ENCODE measurements at places on chromosomes 12 and 14.
A peak's percentile ranks its signal among the peaks of the same experiment; 100 is the strongest.

DNA sequence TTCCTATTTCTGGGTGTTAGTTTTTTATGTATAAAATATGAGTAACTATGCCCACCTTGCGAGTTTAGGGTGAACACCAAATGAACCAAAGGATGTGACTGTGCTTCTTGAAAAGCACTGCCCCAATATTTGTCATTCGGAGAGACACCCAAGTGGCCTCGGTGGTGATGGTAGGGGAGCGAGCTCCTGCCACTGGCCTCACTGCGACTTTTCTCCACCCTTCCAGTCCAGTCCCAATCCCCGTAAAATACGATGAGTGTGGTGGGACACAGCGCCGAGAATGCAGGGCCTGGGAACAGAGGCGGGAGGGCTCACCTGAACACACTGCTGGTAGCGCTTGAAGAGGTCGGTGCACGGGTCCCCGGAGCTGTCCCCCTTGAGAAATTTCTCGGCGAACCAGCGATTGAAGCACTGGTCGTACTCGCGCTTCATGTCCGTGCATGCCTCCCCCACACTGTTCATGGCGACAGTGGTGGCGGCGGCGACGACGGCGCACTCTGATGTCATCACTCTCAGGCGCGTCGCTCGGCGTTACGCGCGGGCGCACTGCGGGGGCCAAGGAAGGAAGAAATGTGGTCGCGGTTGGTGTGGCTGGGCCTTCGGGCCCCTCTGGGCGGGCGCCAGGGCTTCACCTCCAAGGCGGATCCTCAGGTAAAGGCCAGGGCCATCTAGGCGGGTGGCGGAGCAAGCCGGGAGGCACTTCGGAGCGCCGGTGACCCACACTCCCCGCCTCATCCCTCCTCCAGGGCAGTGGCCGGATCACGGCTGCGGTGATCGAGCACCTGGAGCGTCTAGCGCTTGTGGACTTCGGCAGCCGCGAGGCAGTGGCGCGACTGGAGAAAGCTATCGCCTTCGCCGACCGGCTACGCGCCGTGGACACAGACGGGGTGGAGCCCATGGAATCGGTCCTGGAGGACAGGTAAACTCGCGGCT lies at the start of the genes GATC and TRIAP1:
Gene GATC (plus strand): TSS at position 534 of the 933 bp plus-strand sequence. CDS start 37 bp downstream, at position 571.
Gene TRIAP1 (minus strand): TSS at position 474 of the 933 bp plus-strand sequence. CDS start 12 bp downstream, at position 462.
- peak; percentile 52 for DNase-seq

DNA sequence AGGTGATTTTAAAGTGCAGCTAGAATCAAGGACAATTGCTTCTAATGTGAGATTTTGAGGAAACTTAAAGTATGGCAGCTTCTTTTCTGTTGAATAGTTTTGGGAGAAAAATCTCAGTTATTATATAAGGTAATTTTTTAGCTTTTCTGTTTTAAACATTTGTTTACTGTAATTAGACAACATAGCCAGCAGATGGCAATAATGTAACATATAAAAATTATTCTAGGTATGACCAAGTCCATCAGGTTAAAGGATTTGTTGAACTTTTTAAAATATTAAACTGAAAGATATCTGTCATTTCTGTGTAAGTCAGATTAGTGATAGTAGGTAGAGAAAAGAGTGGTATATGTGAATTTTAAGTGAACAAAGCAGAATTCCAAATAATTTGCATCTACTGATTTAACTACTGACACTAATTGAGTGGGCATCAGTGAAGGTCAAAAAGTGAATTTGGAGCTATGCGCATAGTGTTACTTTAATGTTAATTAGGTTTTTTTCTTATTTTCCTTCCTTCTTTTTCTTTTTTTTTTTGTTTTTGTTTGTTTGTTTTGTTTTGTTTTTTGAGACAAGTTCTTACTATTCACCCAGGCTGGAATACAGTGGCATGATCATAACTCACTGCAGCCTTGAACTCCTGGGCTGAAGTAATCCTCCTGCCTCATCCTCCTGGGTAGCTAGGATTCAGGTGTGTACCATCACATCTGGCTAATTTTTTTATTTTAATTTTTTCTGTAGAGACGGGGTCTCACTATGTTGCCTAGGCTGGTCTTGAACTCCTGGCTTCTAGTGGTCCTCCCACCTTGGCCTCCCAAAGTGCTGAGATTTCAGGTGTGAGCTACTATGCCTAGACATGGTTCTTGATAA lies 18.6 kb downstream of the PRORP start:
- peak; percentile 41 for DNase-seq

DNA sequence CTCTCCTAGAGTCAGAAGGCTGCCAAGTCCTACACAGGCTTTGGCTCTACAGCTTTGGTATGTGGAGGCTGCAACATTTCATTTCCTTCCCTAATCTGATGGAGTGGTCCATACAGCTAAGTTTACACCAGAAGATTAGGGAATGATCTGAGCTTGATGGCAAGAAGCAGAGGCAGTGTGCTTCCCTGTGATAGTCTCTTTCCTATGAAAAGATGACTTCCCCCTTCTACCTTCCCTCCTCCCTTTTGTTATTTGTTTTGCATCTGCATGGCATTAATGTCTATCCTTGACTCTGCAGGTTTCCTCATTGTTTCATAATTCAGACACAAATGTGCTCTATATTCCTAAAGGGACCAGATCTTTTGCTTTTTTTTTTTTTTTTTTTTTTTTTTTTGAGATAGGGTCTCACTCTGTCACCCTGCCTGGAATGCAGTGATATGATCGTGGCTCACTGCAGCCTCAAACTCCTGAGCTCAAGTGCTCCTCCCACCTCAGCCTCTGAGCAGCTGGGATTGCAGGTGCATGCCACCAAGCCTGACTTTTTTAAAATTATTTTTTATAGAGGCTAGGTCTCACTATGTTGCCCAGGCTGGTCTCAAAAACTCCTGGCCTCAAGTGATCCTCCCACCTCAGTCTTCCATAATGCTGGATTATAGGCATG lies 76.3 kb downstream of the GRIP1 start:
- DNase-seq, result no peak

GRCh38 chr14:35215110-35215813 lies 76.9 kb upstream of the PSMA6 start:
- DNase-seq, result peak; percentile 19

- DNase-seq, result peak; percentile 42
Observed at GRCh38 chr14:37232907-37233481, 35.3 kb downstream of the MIPOL1 start.

GRCh38 chr12:112796067-112796466 lies 4.5 kb downstream of the RPH3A start:
- DNase-seq, result no peak

DNA sequence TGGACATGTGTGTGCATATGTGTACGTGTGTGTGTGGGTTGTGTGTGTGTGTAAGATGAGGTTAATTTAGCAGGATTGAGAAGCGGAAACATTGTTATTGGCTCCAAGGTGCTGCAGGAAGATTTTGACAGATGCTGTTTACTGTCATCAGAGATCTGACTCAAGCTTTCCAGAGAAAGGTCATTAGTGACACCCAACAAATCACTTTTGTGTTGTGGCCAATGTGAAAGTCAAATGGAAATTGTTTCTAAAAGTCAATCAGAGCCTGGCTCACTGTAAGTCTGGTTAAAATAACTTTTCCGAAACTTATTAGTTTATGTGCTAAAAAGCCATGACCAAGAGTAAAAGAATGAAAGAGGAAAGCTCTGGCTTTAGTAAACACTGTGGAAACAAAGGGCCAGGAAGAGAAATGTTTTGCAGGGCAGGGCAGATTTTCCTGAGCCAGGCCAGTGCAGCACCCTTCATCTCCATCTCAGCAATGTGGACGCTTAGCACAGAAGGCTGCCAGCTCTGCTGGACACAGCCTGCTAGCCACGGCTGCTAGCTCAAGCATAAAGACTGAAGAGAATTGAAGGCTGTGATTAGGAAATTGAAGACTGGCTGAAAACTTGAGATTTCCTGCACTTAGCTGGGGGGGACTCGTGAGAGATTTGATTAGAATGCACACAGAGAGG lies 235.8 kb downstream of the NEDD1 start:
- DNase-seq, result no peak

- no peak for DNase-seq
Observed at GRCh38 chr14:102728501-102728900, 48.7 kb upstream of the TRAF3 start.

DNA sequence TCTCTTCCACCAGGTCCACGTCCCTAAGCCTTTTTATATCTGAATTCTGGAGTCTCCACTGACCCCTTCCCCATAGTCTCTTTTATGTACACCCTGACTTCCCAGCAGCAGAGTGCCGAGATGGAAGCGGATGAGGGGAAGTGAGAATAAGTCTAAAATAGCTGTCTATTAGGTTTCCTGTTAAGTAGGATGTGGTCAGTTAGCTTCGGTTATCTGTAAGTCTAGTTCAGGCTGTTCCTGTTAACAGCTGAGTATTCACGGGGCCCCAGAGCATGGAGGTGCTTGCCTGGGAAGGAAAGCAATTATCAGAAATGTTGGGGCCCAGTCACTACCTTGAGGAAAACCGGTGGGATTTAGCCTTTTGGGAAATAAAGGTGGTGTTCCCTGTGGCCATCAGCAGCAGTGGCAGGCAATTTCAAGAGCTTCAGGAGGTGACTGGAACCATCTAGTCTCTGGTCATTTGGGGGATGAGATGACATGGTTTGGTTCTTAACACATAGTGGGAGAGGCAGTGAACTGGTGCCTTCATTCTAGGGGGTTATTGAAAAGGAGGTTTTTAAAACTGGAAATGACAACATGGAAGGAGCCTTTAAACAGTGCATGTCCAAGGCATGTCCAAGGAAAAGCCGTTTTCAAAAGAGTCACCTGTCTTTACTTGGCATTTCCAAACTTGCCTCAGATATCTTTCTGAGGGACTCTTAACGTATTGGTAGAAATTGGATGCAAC lies 21.8 kb downstream of the CHST11 start:
- peak; percentile 89 for DNase-seq

DNA sequence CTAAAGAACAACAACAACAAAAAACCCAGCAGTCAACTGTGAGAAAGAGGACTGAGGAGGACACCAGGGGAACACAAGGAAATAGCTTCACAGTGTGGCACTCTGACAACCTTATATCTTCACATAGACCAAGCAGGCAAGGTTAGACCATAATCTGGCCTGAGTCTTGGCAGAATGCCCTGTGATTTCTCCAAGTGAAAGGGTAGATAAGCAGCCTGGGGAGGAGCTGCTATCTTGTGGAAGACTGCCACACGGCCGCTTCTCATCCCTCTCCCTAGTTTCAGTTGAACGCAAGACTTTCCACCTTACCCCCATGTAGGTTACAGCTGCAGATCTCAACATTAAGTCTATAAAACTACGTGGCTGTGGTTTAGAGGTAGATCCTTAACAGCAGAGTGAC lies 3.7 kb downstream of the SLC25A21 start:
- no peak for DNase-seq

DNA sequence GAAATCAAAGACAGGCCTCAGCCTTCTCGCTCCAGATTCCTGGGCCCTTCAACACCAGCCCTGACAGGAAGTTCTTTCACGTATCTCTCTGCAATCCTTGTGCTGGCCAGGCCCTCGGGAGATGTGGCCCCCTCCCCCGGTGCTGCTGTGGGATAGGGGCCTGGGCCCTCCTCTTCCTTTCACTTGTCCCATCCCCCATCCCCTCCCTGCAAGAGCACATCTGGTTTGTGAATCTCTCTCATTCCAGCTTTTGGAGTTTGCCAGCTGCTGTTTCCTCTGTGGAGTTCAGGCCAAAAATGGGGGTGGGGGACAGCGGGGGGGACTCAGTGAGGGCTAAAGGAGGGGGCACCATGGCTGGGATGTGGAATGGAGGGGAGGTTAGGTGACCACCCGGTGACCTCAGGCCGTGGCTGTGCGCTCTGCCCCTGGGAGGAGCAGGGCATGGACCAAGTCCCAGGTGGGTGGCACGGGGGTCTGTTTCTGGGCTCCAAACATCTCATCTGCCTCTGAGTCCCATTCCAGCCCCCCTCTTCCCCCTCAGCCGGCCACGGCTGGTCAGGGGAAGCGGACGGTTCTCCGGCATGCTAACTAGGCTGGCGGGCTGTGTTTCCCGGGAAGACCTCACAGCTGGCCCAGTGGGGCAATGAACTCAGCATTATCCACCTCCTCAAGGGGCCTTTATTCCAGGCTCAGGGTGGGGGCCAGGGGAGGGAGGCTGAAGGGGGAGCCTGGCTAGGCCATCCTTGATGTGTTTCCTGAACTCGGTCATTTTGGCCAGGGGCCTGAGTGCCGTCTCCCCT lies 7.4 kb downstream of the LRP1 start:
- DNase-seq, result no peak

- no peak for DNase-seq
Observed at GRCh38 chr12:95851606-95852005, 7.1 kb upstream of the SNRPF start.

DNA sequence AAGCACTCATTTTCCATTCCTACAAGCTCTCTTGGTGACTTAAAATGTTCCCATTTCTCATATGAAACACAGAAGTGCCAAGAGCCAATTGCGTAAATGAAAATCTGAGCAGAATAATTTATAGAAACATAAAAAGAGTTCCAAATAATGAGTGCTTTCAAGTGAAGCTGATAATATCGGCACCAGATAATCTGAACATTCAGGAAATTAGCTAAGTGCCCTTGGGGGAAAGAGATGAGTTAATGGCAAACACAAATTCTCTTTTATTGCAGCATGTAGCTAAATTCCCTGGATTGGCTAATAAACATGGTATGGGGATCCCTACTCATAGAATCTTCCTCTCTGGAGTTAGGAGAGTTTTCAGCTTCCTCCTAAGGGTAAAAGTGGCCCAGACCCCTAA lies 46.7 kb downstream of the DAD1 start:
- no peak for DNase-seq

GRCh38 chr14:52021957-52022600 lies 32.7 kb downstream of the RTRAF start:
- DNase-seq, result no peak

DNA sequence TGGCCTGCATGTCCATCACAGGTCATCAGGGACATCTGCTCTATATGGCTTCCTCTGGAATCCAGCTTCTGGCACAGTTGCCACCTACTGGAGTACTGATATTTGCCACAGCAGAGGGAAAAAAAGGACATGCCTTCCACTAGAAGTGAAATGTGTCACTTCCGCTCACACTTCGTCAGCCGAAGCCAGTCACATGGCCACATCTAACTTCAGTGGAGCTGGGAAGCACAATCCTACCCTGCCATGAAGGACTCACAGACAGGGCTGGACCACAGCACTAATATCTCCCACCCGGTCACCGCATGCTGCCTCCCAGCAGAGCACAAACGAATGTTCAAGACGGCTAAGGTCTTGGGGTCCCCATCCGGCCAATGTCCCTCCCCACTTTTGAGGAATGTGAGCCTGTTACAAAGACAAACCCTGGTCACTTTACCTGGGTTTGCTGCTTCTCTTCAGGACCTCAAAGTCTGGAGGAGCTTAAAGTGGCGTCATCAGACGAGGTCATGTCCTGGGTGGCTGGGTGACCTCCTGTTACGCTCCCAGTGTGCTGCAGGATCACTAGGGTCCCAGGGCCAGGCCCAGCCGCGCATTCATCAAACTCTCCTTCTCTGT lies 98.6 kb downstream of the GCH1 start:
- DNase-seq, result no peak

DNA sequence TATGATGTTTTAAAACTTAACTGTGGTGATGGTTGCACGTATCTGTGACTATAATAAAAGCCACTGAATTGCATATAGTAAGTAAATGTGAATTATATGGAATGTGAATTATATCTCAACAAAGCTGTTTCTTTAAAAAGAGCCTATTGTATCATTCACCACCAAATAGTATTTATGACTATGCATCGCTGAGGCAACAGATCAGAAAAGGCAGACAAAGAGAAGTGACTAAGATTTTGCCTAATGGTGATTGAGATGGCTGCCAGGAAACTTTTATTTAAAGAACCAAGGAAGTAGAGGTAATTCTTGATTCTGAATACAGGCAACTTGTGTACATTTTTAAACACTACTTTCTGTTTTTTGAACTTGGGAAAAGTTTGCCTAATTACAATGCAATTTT lies 31.7 kb downstream of the DHRS7 start:
- no peak for DNase-seq

GRCh38 chr14:67515386-67516079 lies 17.6 kb upstream of the PLEKHH1 start:
- no peak for DNase-seq

- no peak for DNase-seq
Observed at GRCh38 chr12:29750131-29750927, 33.4 kb downstream of the TMTC1 start.
